Hepatocyte (in vitro differentiated cells): ENCODE measurements at places on chromosomes 11 and 22. TPM values are rescaled to one million over a fixed set of nuclear protein-coding genes. Genes with fewer than 3 reads are reported as not detected.

Gene SERPING1
- 445 and 476 TPM in 2 replicates for polyA plus RNA-seq

DNA sequence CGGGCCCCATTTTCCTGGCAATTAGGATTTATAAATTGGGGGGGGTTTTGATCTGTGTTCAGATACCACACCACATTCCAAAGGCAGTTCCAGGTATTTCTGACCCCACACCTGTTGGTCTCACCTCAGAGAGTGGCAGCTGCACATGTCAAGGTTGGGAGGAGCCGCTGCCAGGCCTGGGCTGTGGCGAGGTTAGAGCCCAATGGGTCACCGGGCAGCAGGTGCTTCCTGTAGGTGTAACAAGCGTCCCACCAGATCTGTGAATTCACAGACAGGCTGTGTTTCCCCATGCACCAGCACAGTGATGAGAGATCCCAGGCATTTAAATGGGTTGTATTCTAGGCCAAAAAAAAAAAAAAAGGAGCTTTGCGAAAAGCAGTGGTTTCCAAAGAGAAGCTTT is 58.6 kb downstream of the CABIN1 start:
- no peak for DNase-seq

DNA sequence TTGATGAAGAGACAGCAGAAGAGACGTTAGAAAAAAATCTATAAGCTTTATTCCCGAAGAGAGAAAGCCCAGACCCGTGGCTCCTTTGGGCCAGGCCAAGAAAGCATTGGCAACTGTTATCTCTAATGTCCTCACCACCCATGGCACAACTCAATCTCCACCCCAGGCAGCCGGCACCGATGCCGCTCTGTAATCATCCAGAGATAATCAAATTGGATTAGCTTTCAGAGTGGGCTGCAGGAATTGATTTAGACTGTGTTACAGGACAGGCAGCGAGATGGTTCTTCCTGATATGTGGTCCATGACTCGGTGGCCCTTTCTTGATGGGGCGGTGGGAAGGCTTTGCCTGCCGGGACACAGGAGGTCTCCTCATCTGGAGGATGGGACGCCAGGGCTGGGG is 383.9 kb downstream of the TBC1D22A start:
- no peak for DNase-seq

GRCh38 chr11:46118702-46119351 is 2.4 kb downstream of the PHF21A start:
- no peak for DNase-seq

Gene MGAT3
- polyA plus RNA-seq, result 5.5 and 7.0 TPM in 2 replicates

Gene ST14
- polyA plus RNA-seq, result 81.4 and 93.3 TPM in 2 replicates

DNA sequence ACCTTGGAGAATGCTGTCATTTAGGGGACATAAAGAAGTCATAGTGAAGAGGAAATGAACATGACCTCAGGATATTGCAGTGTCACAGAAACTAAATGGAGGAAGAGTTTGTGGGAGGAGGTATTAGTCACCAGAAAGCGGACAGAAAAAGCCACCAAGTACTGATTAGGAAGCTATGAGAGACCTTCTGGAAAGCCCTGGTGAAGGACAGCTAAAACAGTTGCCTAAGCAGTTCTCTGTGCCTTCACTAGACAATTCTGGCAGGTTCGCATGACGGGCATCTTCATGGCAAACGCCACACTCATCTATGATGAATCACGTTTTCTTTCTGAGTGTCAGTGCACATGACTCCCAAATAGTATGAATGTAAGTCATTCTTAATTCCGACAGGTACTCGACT is 325.8 kb downstream of the C11orf87 start:
- DNase-seq, result no peak

Gene ZNRF3
- 12.8 and 14.7 TPM in 2 replicates for polyA plus RNA-seq

- DNase-seq, result no peak
These were observed 11.4 kb downstream of the SLC35F2 start for GRCh38 chr11:107847184-107847583.

DNA sequence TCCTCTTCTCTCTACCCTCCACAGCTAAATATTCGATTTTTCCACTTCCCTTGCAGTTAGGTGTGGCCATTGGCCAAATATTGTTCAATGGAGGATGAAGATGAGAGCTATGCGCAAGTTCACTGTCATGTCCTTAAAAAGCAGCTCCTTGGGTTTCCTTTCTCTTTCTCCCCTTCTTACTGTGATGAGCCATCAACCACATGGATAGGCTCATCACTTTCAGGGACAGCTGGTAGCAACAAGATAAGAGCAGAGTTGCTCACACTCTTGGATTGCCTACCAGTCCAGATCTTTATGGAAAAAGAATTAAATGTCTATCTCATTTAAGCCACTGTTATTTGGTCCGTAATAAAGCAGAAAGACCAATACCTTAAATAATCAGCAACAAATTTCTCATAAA is 377.0 kb downstream of the DDX10 start:
- no peak for DNase-seq

GRCh38 chr11:115637599-115638241 is 133.5 kb upstream of the CADM1 start:
- no peak for DNase-seq

Gene SLC43A3
- 13.5 and 20.7 TPM in 2 replicates for polyA plus RNA-seq

GRCh38 chr11:120925944-120926343 is 98.0 kb upstream of the TBCEL start:
- DNase-seq, result no peak

- DNase-seq, result no peak
These were observed 2.4 kb downstream of the GRK3 start for GRCh38 chr22:25566898-25567235.

- no peak for DNase-seq
These were observed 1.6 kb upstream of the CNGA4 start for GRCh38 chr11:6237266-6237665.

DNA sequence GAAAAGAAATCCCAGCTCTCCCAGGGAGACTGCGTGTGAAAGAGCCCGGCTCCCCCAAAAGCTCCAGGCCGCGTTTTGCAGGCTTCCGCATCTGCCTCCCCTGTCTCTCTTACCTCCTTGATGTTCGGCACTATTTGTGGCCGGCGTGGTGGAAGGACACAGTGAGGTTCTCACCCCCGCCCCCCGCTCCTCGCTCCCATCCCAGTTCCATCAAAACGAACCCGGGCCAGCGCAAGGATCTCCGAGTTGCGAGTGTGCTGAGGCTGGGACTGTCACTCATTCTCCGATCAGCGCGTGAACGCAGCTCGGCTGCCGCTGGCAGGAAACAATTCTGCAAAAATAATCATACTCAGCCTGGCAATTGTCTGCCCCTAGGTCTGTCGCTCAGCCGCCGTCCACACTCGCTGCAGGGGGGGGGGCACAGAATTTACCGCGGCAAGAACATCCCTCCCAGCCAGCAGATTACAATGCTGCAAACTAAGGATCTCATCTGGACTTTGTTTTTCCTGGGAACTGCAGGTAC is at the start of gene NCAM1:
TSS of gene NCAM1 (plus strand) at position 275 of the 523 bp plus-strand sequence.
- DNase-seq, result peak; percentile 83

Gene NFAM1
- polyA plus RNA-seq, result 0.15 and 1.0 TPM in 2 replicates

DNA sequence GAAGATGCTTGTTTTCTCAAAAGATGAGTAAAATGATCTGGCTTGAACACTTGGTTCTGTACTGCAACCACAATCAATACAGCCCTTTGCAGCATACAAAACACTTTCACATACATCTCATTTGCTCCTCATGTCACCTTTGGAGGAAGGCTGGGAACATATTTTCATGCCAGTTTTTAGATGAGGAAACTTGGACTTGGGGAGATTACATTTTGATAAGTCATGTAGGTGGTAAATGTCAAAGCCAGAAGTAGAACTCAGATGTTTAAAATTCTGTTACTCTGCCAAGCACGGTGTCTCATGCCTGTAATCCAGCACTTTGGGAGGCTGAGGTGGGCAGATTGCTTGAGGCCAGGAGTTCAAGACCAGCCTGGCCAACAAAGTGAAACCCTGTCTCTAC is 121.8 kb downstream of the MICAL2 start:
- no peak for DNase-seq

Gene FLRT1
- 0.34 and 0.61 TPM in 2 replicates for polyA plus RNA-seq

DNA sequence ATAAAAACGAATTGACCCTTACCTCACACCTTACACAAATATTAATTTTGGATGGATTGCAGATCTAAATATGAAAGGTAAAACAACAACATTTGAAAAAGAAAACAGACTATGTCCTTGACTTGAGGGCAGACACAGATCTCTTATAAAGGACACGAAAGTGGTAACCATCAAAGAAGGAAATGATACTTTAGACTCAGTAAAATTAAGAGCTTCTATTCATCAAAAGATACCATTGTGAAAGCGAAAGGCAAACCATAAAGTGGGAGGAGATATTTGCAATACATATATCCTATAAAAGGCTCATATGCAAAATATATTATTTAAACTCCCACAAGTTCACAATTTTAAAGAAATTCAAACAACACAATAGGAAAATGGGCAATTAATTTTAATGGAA is 5.0 kb downstream of the HEPACAM start:
- DNase-seq, result no peak

Gene ELFN2
- 0.19 and 0.40 TPM in 2 replicates for polyA plus RNA-seq

DNA sequence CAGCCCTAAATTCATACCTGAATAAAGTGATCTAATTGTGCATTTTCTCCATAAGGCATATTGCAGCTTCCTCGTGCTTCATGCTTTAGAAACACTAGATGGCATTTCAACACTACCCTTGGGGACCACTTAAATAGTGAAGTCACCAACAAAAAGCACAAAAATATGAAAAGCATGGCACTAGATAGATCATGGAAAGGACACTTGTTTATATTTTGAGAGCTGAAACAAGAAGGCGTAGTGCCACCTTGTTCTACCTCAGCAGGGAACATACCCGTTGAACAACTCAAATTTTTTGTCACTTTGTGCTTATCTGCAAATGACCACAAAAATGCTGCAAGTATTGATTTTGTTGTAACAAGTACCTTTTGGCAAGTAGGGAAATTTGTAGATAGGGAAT is 8.6 kb downstream of the TBCEL start:
- no peak for DNase-seq

GRCh38 chr11:88979641-88980040 is 86.1 kb downstream of the GRM5 start:
- DNase-seq, result no peak

GRCh38 chr11:118311518-118311917 is 7.0 kb downstream of the CD3E start:
- no peak for DNase-seq

DNA sequence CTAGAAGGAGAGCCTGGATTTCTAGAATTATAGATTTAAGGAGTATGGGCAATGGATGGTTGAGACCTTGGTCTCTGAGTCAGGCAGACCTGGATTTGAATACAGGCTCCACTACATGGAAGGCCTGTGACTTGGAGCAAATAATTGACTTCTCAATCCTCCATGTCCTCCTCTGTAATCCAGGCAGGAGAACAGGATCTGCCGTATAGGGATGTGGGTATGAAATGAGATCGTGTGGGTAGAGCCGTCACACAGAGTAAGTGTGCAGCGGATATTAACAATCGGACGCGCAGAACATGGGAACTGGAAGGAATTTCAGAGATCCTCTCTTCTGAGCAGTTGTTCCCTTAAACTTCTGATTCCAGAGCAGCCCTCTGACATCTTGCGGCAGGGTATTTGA is 11.5 kb upstream of the TMPRSS13 start:
- DNase-seq, result no peak

DNA sequence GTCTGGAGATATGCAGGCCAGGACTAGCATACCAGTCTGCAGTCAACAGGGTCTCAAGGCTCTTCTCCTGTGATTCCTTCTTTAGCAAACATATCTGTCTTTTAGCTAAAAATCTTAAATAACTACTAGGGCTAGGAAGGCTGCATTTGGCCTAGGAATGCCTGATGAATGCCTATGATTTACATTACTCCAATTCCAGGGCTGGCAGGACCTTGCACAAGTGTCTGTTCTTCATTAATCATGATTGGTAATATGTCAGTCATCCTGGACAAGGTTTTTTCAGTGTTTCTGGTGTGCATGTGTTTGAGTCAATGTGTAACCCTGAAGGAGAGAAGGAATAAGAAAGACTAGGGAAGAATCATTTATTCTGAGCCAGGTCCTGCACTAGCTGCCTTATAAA is 280.5 kb upstream of the NARS2 start:
- no peak for DNase-seq

Gene POU2AF2
- polyA plus RNA-seq, result 0.89 TPM in 1 of 2 replicates, not detected in the other

DNA sequence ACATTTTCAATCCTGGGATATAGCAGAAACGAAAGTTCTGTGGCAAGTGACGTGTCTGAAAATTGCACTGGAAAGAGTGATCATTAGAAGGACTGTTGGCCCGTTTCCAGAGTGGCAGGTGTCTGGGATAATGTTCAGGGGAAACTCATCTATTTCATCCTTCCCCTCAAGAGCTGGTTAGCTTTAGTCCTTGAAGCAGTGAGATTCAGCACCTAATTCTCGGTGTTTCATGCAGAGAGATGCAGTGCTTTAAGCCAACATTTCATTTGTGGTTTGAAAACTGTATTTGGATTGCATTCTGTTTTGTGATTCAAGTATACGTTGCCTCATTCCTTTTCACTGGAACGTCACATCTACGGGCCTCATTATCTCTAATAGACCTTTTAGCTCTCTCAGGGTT is 205.0 kb upstream of the RAG2 start:
- no peak for DNase-seq

GRCh38 chr11:76524461-76524860 is 79.6 kb downstream of the EMSY start:
- DNase-seq, result no peak

- DNase-seq, result no peak
These were observed 51.0 kb upstream of the SC5D start for GRCh38 chr11:121241343-121242211.

Gene KRTAP5-9
- polyA plus RNA-seq, result 0.13 TPM in 1 of 2 replicates, not detected in the other

- DNase-seq, result no peak
These were observed 14.5 kb downstream of the DGCR2 start for GRCh38 chr22:19107730-19108074.

Gene INS
- not detected in 2 replicates for polyA plus RNA-seq

Gene IRF7
- polyA plus RNA-seq, result 24.6 and 30.4 TPM in 2 replicates

Gene SLC43A1
- polyA plus RNA-seq, result 23.4 and 39.5 TPM in 2 replicates

Gene KCNE3
- polyA plus RNA-seq, result 8.7 and 9.6 TPM in 2 replicates

DNA sequence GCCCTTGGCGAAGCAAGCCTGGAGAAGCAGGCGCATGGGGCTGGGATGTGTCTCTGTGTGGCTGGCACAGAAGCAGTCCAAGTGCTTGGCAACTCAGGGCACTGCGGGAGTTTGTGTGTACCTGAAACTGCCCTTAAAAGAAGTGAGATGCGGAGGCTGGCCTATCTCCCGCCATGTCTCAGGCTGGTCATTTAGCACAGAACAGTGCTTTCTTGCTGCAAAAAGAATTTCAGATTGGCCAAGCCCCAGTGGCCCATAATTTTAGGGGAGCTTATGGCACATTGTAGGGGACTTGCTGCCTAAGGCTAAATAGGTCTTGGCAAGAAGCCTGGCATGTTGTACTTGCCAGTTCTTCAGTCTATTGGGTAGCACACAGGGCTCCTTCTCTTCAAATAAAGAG is 16.4 kb downstream of the EHF start:
- DNase-seq, result no peak

Gene CNTF
- not detected in 2 replicates for polyA plus RNA-seq

GRCh38 chr11:118055966-118056365 is 20.9 kb upstream of the TMPRSS4 start:
- no peak for DNase-seq

DNA sequence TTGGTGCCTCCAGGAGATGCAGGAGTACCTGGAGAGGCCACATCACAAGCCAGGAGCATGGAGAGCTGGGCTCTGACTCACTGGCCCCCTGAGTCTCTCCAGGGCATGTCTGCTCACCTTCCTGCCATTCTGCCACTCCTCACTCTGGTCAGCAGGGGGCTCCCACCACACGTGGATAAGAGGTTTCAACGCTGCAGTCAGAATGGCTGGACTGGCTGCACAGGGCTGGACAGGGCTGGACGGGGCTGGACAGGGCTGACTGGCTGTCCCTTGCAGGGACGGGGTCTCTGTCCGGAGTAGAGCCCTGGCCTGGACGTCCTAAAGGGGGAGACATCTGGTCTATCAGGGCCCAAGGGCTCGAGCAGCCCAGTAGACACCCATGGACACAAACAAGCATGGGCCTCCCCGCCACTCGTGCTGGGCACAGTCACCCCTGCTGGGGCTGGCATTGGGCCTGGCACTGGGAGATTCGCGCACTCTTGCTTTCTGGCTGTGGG is 34.6 kb downstream of the CYTH4 start:
- DNase-seq, result peak; percentile 94
